Left colon (tissue), 2 donors: ENCODE measurements at places on chromosomes 4 and X.

DNA sequence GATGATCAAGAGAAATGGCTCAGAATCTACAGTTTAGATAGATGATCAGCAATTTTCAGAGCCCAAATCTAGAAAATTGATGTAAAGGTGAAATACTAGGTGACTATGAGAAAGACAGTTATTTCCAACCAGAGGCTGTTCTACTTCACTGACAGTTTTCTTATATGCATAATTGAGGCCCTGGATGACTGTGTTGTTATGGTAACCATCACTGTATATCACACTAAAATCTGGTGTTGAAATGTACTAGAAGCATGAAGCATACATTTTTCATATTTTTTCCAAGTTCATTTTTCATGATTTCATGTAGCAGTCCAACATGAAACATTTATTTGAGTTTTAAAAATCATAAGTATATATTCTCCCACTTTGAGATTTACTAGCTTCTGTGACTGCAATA lies 87.4 kb downstream of the ATXN3L start:
- no peak for DNase-seq

DNA sequence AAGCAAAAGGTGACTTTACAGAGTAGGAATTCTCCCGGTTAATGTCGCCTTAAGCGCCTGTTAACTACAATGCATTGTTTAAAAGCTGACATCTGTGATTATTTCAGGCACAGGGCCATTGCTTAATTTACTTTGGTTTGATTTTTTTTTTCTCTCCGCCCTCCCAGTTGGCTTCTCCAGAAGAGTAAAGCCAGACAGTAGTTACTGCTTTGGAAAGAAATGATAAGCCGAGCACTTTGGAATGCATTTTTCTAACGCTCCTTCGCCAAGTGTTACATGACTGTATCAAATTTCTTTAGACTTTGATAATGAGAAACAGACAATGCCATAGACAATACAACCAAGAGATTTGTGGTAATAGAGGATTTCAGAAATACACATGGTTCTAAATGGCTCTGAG lies 383.0 kb upstream of the TENM3 start:
- DNase-seq = no peak

DNA sequence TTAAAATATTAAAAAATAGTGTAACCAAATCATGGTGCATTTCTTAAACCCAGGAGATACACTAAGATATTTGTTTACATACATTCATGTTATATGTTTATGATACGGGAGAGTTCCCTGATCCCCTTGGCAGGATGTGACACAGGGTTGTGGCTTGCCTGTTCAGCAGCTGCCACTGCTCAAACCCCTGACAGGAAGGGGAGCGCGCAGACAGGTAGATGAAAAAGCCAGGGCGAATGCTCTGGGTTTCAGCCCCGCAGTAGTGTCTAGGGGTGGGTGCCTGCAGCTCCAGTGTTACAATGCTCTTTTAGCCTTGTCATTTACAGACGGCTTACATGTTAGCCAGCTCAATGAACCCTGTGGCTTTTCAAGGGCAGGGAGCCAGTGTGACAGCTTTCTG lies 1343.8 kb upstream of the IGFBP7 start:
- DNase-seq = no peak

DNA sequence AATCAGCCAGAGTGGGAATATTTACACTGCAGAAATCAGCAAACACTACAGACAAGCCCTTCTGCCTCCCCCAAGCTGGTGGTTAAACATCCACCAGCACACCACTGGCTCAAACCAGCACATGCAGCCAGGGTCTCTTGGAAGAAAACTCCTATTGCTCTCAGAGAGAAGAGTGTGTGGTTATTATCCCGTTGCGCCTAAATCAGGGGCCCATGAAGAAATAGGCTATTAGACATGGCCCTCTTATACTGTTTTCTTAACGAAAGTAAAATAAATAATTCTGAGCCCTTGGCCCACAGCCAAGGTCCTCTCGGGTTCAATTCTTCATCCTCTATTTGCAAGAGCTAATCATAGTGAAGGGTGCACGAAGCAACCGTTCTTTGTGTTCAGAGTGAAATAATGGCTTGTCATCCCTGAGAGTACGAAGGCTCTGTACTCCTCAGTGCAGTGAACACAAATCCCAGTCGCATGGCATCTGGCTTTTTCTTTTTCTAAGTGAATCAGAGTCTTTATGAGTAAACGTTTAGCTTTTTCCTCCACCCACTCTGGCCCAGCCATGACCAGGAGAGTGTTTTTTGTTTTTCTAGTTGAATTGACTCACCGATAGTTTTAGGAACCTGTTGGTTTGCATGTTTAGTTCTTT lies 33.4 kb upstream of the RBM47 start:
- peak; percentile 10 for DNase-seq

DNA sequence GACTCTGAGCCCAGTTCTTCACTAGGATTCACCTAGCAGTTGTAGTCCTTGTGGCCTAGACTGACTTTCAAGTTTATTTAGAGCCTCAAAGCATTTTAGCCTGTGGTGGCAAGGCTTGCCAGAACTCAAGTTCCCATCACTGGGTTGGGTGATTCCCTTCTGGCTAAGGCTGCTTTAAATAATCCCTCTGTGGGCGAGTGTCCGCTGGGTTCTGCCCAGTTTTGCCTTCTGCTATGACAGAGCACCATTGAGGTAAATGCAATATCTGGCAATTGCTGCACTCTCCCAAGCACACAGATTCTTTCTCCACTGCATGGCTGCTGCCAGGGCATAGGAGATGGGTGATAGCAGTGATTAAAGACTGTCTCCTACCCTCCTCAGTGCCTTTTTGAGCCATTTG lies 90.8 kb upstream of the RLIM start:
- DNase-seq = no peak

DNA sequence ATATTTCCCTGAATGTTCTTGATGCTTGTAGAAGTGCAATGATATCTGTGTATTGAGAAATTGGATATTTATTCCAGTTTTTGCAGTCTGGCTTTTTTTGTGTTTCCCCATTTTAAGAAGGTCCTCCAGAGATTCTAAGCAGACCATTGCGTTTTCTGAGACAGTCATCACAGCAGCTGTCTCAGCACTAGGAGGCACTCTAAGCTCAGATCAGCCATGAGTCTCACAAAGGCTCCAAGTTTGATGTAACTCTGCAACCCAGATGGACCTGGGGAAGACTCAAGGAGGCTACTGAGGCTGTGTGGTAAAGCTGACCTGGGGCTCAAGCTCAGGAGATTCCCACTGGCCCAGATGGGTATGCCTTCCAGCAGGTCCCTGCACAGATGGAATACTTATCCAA lies 89.3 kb upstream of the CYLC1 start:
- no peak for DNase-seq

GRCh38 chr4:84470204-84470785 lies 28.8 kb downstream of the NKX6-1 start:
- no peak for DNase-seq

DNA sequence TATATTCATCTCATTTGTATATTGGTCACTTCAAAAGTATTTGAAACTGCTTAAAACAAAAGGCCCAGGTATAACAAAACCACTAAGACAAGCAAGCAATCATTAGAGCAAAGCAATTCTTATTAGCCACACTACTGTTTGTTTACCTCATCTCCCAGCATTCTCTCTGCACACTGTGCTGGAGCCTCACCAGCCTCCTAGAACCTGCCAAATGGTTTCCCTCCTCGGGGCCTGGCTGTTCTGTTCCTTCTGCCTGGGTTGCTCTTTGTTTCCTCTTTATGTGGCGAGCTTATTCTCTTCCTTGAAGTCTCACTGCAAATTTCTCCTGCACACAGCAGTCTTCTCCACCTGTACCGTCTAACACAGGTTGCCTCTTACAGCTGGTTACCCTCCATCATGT lies 67.5 kb upstream of the MND1 start:
- DNase-seq = no peak

DNA sequence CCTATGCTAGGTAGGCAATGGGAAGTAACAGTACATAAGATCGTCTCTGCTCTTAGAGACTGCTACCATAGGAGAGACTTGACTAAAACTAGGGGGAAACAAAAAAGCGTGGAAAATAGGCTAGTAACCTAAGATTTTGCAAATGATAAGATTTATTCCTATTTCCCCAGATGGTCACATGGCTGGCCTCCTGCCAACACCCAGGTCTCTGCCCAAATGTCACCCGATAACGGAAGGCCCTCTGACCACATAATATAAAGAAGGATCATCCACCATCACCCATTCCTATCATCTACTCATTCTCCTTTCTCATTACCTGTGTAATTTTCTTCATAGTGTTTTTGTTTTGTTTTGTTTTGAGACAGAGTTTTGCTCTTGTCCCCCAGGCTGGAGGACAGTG lies 4.7 kb downstream of the LAMP2 start:
- DNase-seq = no peak

DNA sequence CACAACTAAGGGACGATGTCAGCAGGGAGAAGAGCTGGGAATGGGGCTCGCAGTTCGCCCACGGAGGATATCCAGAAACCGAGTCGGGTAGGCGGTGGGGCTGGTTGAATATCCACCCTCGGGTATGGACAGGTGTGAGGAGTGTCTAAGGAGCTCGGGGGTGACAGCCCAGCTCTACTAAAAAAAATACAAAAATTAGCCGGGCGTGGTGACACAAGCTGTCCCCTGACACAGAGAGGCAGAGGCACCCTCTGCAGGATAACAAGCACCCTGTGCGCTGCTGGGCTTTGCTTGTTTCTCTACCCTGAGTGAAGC lies 12.2 kb upstream of the ASMTL start:
- DNase-seq = no peak

- no peak for DNase-seq
These were observed 311.4 kb upstream of the NDST4 start for GRCh38 chr4:115424852-115425251.

GRCh38 chrX:45233531-45233930 lies 32.9 kb upstream of the DIPK2B start:
- no peak for DNase-seq

- DNase-seq = no peak
These were observed 43.6 kb downstream of the ACOX3 start for GRCh38 chr4:8396762-8397406.

- DNase-seq = peak; percentile 91
These were observed at the start of gene RAB9A for GRCh38 chrX:13688958-13689740. Gene RAB9A, plus strand, starts transcription at chrX:13689128. Its CDS starts 19,619 bp downstream, at chrX:13708747.

DNA sequence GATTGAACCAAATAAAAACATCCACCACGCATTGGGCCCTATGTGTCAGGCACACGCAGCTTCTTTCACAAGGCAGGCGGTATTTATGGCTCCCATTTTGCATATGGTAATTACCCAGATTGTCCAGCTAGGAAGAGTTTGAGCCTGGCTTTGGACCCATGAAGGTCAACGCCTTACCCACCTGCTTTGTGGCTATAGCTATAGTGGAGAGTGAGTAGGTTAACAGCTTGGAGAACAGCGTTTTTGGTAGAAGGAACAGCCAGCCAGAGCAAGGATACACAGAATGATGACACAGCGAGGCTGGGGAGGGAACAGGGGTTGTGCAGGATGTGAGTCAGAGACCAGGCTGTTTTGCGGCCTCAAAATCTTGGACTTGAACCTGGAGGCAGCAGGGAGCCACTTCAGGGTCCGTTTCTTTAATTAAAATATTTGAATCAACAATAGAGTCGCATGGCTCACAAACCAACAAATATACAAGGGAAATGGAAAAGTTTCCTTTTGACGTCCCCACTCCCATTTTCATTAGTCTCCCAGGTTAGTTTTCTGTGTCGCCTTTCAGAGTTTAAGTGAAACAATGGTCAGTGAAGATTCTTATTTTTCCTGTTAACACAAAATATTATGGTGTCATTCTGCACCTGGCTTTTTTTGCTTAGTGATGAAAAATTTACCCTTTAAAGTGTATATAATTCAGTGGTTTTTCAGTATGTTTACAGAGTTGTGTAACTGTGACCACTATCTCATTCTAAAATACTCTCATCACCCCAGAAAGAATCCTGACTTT lies 118.2 kb upstream of the STX18 start:
- no peak for DNase-seq
